ENCODE measurements at places on chromosomes 4 and X.

GRCh38 chr4:42326040-42326439, 71.2 kb upstream of the SHISA3 start:
- no peak for DNase-seq

- no peak for DNase-seq
These were observed 93.4 kb upstream of the MAMLD1 start for GRCh38 chrX:150269605-150270254.

DNA sequence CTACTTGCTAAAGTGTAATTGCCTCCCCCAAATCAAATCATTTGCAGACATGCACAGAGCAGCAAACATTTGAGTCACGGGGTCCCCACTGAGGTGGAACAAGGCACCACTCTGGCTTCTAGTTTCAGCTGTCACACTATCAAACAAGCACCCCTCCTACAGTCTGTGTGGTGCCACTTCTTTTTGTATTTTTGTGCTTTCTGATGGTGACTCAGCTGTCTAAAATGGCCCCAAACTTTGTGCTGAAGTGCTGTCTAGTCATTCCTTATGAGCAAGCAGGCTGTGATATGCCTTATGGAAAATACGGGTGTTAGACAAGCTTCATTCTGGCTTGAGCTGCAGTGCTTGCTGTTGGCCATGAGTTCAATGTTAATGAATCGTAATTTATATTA, 15.4 kb downstream of the IGFBP7 start:
- DNase-seq, result no peak

DNA sequence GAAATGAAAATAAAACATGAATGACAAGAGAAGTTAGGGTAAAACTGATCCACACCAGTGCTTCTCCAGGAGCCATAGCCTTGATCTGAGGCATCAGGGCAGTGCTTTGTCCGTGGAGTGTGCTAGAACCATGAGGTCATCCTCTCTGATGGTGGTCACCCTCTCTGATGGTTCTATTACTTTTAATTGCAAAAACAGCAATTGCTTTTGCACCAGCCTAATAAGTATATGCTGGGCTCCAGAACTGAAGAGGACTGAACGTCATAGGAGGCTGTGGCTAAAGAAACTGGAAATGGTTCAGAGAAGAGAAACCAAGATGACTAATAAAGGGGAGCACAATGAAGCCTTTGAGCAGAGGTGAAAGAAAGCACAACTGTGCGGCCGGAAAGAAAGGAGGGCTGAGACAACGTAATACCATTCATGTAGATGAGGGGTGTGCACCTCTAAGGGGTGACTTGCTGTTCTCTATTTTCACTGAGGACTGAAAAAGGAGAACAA, 17.0 kb upstream of the TMEM154 start:
- DNase-seq, result no peak

DNA sequence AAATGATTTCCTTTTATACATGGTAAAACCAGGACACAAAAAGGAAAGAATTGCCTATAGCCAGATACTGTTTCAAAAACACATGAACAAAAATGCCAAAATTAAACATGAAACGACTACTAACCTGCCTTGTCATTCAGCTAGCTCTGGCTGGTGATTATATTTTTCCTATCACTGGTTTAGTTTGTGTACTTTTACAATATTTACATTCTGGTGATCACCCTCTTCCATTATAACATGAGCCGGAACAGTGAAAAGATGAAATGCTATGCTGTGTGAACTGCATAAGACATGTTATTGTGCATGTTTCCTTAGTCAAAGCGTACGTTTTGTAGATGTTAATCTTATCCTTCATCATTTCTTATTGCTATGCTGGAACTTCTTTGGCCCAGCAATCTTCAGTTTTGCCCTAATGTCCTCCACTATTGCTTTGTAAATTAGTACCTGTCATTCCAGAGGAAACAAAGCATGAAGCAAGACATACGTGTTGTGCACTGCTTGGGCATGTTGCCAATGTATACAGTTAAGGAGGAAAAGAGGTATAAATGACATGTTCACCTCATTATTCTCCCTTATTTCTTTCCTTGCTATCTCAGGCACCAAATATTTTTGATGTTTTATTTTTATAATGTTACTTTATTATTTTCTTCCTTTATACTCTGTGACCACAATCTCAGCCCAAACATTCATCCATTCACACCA, 386.3 kb downstream of the ARHGAP24 start:
- DNase-seq, result no peak

DNA sequence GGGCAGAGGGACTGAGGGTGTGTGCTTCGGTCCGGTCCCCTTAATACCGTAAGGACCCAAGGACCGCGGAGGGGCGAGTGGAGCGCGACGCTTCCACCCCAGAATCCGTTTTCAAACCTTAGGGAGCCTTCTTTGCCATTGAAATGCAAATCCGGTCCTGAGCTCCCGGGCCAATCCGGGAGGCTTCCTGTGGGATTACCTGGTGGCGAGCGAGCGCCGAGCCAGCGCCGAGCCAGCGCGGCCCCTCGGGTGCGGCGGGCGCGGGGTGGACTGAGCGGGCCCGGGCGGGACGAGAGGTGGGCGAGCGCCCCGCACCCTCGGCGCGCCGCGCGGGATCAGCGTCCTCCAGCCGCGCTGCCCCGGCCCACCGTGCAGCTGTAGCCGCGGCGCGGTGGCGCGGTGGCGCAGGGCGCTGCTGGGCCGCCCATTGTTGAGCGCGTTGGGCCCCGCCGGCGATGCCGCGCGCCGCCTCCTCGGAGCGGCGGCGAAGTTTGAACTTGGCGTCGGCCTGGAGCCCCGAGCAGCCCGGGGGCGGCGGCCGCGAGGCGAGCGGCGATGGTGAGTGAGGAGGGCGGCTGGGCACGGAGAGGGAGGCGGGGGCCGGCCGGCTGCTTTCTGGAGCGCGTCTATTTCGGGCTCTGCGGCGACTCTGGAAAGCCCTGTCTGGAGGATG, 208.7 kb downstream of the SOWAHB start:
- no peak for DNase-seq

- DNase-seq, result no peak
These were observed 60.2 kb downstream of the SEPSECS start for GRCh38 chr4:25100021-25100555.

All from KBM-7 (cell line).